Fibroblast of skin of right quadriceps (primary cell): ENCODE measurements at places on chromosomes 4 and X.

DNA sequence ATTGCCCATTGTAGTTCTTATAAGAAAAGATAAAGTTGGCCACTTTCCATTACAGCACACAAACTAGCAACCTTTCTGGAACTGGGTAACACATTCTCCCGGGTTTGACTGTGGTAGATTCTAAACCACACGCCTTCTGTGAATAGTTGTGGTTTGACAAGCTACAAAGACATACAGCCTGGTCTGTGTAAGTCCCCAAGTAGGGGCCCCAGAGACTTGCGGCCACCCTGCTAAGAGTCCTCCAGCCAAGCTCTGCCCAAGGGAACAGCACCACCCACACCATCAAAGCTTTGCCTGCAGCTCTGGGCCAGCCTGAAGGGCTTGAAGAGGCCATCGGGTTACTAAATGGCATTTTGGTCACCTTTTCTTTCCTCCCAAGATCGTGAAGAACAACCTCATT, 203.4 kb downstream of the MAML3 start:
- peak; percentile 93 for DNase-seq

DNA sequence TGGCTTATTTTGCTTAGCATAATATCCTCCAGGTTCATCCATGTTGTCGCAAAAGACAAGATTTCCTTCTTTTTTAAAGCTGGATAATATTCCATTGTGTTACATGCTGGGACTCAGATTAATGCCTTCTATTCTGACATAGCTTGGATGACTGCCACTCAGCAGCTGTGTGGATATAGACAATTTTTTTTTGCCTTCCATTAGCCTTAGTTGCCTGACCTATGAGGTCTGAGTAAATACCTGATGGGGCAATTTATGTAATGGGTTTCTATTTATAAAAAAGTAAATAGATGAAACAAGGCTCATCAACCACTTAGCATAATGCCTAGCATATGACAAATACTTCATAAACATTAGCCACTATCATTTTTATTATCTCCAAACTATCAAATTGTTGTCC, 515.4 kb downstream of the ZNF674 start:
- DNase-seq, result no peak

GRCh38 chr4:98771959-98772632, 113.7 kb upstream of the TSPAN5 start:
- no peak for DNase-seq

DNA sequence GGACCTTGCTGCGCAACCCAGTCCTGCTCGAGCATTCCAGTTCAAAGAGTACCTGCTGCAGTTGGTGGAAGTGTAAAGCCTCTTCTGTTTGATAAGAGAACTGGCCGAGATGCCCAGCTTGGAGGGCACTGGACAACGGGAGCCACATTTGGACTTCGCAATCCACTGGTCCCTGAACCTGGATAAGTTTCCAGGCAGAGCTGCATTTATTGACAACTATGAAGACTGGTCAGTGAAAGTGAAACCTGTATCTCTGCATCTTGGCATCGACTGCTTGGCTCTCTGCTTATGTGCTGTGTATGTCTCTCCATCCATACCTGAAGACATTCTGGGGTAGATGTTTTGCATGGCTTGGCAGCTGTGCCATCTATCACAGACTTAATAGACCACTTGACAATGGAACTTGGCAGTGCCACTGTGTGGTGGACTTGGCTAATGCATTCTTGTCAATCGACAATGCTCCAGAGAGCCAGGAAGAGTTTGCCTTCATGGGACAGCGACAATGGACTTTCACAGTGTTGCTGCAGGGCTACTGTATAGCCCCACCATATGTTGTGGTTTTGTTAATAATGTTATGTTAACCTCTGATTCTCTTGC, 43.5 kb upstream of the ZBTB33 start:
- DNase-seq, result no peak

DNA sequence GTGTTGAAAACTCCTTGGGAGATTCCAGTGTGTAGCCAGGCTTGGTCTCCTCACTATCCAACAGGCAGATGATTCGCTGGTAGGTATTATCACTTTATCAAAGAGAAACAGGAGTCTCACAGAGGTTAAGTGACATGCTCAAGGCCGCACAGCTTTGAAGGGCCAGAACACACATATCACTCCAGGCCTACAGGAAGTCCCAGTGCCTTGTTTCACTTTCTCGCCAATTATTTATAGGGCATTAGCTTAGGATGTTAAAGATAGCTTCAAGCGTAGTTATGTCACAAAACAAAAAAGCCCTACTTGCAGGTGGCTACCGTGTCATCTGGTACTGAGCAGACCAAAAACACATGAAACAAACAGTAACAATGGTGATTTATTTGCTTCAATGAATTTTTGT, 13.2 kb downstream of the ATP8A1 start:
- DNase-seq, result no peak

- peak; percentile 61 for DNase-seq
These were observed 22.5 kb downstream of the HNRNPH2 start for GRCh38 chrX:101430457-101431078.

DNA sequence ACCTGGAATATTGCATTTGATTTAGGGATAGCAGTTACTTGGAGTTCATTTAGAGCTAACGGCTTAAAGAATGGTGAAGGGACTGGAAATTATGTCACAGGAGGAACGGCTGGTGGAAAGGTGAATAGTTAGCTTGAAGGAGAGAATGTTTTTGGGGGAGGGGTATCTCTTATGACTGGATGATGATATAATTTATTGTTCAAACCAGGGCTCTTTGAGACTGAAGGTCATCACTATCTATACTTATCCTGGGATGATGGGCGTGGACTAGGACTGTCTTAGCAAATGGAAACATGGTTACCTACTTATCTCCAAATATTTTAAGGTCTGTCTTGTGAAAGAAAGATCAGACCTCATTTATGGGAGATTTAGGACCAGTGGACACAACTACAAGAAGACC, 30.1 kb downstream of the WWC2 start:
- DNase-seq, result no peak

DNA sequence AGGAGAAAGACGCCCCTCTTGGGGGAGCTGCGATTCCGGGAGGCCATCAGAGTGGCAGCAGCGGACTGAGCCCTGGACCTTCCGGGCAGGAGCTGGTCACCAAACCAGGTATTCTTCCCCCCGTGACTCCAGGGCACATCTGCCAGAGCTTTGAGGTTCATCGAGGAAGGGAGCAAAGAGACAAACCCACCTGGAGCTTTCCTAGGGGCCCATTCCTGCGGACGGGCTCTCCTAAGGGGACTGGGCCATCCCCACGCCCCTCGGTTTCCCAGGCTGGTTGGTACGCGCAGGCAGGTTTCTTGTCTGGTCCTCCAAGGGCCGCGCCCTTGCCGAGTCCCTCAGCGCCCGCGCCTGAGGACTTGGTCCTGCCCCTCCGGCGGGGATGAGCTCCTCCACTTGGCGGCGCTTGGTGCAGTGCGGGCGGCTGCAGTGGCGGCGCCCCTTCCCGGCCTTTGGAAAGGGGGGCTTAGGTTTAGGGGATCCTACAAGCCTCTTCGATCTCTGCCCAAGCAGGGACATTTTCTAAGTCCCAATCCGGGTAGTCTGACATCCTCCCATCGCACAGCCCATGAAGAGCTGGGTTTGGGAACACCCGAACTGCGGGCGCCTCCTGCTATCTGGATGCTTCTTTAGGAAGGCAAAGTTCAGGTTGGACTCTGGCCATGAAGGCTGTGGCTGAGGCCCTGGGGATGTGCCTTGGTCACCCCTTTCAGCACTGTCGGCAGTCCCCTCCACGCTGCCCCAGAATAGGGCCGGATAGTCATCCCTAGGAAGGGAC, 538 bp downstream of the STBD1 start:
- DNase-seq, result peak; percentile 39

DNA sequence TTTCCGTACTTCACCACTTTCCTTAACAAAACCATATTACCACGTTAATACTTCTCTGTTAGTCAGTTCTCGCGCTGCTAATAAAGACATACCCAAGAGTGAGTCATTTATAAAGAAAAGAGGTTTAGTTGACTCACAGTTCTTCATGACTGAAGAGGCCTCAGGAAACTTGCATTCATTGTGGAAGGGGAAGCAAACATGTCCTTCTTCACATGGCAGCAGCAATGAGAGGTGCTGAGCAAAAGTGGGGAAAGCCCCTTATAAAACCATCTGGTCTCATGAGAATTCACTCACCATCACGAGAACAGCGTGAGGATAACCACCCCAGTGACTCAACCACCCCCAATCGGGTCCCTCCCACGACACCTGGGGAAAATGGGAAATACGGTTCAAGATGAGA, 289.8 kb upstream of the CLNK start:
- peak; percentile 14 for DNase-seq
